ENCODE measurements at places on chromosomes 1 and 21.

DNA sequence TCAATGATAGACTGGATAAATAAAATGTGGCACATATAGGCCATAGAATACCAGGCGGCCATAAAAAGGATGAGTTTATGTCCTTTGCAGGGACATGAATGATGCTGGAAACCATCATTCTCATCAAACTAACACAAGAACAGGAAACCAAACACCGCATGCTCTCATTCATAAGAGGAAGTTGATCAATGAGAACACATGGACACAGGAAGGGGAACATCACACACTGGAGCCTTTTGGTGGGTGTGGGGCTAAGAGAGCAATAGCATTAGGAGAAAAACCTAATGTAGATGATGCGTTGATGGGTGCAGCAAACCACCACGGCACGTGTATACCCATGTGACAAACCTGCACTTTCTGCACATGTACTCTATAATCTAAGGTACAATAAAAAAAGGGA, 883.4 kb upstream of the PRMT6 start:
- no peak for DNase-seq

DNA sequence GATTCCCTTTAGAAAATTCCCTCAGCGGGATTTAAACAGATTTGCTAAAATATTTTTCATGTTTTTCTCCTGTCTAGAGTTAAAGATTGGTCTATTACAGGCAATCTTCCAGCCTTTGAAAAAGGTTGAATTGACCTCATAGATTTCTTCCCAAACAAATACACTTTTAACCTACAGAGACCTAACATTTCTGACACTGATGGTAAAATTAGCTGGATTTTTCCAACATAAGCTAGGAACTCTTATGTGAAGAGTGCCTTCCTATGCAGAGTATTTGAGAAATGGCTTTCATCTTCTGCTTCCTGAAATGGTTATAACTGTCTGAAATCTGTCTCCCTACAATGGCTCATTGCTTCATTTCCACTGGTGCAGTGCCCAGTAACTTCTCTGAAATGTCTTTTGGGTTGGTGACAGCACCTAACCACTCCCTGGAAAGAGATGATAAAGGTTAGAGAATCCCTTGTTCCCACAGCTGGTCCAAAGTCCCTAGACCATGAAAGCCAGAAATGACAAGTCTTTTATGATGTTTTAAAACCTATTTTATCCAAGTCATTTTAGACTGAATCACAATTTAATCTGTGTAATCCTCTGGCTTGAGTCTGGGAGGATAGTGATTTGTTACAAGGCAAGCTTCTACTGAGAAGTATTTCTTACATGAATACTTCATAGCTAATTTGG, 269.4 kb downstream of the BACH1 start:
- no peak for DNase-seq

- DNase-seq, result no peak
These were observed 7.7 kb upstream of the CDC42 start for GRCh38 chr1:22044690-22045420.

GRCh38 chr1:213997038-213997771, 9.4 kb downstream of the PROX1 start:
- no peak for DNase-seq

DNA sequence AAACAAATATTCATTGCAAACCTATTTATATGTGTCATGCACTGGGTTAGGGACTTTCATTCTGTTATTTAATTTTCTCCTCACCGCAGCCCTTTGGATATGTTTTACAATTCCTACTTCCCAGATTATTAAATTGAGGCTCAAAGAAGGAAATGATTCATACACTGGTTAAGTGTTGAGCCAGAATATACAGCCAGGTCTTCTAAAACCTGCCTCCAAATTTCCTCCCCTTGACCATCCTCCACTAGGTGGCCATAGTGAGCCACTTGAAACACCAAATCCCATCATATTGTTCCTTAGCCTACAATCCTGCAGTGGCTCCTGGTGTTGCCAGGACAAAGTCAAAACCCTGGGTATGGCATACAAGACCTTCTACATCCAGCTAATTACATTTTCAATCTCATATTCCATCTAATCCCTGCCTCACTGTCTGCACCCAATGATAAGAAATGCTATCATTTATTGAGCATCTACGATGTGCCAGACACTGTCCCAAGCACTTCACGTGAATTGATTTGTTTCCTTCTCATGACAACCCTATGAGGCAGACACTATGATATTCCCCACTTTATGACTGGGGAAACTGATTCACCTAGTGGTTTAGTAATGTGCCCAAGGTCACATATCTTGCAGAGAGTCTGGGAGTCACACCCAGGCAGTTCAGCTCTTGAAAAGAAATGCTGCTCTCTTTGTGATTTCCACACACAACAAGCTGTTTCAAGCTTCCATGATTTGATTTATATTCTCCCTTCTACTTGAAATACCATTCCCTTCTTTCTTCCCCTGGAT, 23.6 kb upstream of the KIRREL1 start:
- DNase-seq, result no peak

- DNase-seq, result no peak
These were observed 11.2 kb downstream of the LAPTM5 start for GRCh38 chr1:30746212-30747032.

GRCh38 chr1:108503062-108503733, 53.1 kb downstream of the NBPF6 start:
- DNase-seq, result no peak

DNA sequence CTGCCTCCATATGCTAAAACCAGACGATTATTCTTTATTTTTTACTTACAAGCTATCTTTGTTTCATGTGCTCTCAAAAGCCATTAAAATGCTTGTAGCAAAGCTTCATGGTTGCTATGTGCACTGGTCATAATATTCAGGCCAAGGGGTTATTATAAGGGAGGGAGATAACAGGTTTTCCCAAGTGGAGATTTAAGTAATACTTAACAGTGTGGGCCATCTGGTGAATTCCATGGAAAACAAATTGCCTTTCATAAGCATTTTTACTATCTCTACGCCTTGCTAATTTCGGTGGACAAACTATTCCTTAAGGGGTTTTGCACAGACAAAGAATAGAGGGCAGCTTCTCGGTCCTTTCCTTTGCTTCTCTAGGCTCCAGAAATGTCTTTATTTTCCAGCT, 137.8 kb downstream of the NUF2 start:
- DNase-seq, result no peak

DNA sequence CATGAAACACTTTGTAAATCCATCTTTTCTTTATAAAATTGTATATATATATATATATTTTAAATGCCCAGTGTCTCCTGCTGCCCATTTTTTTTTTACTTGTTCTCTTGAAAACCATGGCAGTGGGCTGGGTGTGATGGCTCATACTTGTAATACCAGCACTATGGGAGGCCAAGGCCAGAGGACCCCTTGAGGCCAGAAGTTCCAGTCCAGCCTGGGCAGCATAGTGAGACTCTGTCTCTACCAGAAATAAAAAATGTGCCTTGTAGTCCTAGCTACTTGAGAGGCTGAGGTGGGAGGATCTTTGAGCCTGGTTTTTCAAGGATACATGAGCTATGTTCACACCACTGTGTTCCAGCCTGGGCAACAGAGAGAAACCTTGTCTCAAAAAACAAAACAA, 62.2 kb downstream of the HS2ST1 start:
- DNase-seq, result no peak

DNA sequence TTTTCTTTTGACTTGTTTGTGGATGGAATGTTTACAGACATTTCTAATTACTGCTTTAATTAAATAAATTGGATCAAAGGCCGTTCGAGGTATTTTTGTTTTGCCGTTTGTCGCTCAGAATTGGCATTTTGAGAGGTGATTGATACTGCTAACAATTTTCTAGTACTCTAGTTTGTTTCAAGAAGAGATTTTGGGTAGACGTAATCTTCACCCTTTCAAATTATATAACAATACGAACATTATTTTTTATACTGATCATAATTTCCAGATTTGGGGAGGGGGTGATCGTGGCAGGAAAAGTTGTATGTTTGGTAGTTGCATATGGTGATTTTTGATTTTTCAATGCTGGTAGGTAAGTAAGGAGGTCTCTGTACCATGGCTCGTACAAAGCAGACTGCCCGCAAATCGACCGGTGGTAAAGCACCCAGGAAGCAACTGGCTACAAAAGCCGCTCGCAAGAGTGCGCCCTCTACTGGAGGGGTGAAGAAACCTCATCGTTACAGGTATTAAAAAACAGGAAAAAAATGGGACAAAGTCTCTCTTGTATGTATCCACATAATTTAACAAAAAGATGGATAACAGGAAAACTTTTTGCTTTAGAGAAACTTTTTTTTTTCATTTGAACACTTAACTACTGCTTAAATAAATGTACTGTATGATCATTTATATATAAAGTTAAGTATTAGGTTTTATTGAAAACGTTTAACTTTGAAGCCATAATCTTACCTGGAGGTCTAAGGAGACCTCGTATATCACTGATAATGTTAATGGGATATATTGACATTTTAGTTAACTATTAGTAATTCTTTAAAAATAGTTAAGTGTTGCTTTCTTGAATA, 1.7 kb downstream of the H3-3A start:
- DNase-seq, result no peak

GRCh38 chr1:64363111-64363510, 106.8 kb upstream of the CACHD1 start:
- DNase-seq, result no peak

DNA sequence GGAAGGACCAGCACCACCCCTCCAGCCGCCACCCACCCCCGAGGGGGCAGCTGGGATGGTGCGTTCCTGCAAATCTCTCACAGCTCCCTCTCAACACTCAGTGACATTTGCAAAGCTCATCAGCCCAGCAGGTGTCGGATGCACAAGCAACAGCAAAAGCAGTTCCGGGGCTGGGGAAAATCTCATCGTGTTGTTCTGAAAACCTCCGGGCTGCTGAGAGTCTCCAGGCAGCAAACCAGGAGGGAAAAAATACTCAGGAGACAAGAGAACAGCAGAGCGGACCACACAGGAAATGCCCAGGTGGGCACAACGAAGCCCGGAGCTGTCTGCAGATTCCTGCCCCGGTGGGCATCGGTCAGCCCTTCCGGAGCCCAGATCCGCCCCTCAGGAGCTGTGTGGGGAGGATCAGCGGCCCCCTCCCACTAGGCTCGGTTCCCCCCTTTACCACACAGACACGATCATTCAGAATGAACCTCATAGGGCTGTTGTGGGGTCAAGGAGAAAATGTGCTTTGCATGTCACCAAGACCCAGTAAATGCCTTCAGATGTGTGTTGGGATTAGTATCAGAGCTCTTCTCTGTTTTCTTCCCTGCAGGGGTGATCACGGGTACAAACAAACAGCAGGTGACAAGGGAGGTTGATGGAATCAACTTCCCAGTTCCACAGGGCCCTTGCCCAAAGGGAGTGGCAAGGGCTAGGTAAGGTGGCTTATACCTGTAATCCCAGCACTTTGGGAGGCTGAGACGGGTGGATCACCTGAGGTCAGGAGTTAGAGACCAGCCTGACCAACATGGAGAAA, 127.0 kb upstream of the TIAM1 start:
- no peak for DNase-seq

DNA sequence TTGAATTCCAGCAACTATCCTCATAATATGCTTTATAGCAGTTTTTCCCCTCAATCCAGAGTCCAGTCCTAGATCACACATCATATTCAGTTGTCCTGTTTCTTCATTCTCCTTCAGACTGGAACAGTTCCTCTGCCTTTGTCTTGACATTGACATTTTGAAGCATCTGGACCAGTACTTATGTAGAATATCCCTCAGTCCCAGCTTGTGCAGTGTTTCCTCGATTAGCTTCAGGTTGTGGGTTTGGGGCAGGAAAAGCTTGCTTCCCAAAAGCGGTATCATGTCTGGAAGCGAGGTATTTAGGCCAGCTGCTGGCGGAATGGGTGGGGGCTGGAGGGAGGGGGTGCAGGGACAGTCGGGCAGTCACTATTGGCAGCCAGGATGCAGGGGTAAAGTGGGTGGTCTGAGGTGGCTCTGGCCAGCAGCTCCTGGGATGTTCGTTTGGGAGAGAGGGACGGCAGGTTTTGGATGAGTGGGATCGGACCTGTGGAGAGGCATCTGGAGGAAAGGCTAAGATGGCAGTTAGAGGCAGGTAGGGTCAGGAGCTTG, 6.5 kb downstream of the THEMIS2 start:
- DNase-seq, result no peak

DNA sequence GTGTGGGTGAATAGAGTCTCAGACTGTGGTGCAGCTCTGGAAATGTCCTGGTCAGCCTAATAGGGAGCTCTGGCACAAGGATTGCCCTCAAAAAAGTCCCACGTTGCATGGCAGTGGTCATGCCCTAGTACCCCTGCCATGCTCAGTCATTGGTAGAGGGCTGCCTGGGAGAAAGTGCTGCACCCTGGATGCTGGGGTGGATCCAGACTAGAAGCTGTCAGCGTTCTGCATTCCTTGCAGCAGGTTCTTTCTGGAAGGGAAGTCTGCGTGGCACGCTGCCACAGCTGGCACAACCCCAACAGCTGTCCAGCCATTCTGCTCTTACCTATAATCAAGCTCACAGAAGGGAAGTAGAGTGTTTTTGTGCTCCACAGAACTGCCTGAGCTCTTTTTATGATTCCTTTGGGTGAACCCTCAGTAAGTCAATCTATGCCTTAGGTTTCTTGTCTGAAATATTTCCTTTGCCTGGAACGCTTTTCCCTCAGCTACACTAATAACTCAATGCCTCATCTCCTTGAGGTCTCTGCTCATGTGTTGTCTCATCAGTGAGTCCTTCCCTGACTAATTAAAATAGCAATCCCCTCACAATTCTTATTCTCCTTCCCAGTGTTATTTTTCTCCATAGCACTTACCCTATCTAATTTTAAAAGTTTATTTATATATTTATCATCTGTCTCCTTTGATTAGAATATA, 61.5 kb upstream of the JAK1 start:
- no peak for DNase-seq

DNA sequence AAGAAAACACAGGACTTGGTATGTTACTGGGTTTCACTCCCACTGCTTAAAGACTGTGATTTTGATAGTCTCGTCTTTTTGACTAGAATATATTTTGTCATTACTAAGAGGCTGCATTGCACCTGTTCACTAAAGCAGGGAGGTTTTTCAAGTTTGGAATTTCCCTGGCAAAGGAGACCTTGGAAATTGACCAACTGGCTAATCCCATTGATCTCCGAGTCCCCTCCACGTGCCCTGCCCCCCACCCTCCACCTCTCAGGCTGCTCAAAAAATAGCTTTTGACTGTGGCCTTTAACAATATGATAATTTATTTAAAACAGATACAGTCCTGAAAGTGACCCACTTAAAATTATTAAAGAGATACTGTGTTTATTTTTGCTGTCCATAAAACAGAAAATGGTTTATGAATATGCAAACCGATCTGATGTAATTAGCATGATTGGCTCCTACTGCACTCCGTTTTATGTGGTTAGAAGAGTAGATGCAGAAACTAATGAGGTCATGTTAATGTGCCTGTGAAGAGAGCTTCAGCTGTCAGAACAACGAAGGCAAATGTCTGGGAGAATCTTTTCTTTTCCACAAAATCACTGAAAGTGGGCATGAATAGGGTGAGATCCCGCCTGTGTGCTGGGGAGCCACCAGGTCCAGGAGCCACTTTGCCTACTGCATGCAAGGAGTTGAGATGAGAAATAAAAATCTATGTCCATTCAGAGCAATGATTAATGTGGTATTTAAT, 361.5 kb downstream of the RRAGC start:
- no peak for DNase-seq
